Peyer's patch (tissue), 4 donors: ENCODE measurements at places on chromosomes 13 and 19. TPM values are rescaled to one million over a fixed set of nuclear protein-coding genes. Genes with fewer than 3 reads are reported as not detected.

Gene PTGER1
- not detected for total RNA-seq

Gene CACNG6
- not detected for total RNA-seq

Gene CCDC97
- total RNA-seq, result 32.0 TPM

Gene PRODH2
- total RNA-seq, result not detected

Gene ZNF490
- 4.9 TPM for total RNA-seq

Gene NTN5
- total RNA-seq, result 6.8 TPM

Gene PLIN4
- 2.3 TPM for total RNA-seq

Gene ONECUT3
- total RNA-seq, result 0.28 TPM

- H3K27me3 ChIP-seq, result no peaks in the 10 kb centered on the region
- H3K36me3 ChIP-seq, result no peaks in the 10 kb centered on the region
- DNase-seq, result no peak
- no peak overlapping the region for H3K4me3 ChIP-seq
- H3K4me1 ChIP-seq, result peaks cover 18% of the 10 kb centered on the region
These were observed 25.3 kb downstream of the RASA3 start for GRCh38 chr13:114106991-114107685.

GRCh38 chr19:55368106-55368505 lies 2.2 kb downstream of the IL11 start:
- H3K4me3 ChIP-seq, result no peak overlapping the region

DNA sequence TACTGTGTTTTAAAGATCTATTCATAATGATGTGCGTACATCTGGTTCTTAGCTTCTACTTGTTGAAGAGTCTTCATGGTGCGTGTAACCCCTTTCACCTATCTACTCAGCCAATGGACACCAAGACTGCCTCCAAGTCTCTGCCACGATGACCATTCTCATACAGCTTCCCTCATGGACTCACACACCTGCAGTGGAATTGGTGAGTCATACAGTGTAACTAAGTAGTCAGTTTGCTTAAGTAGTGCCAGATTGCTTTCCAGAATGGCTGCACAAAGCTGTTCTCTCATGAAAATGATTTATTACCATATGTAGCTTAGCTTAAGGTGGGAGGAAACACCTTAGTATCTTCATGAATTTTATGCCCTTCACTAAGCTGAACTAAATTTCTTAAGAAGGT lies 112.3 kb downstream of the AKAP11 start:
- H3K4me3 ChIP-seq, result no peak overlapping the region
- H3K27me3 ChIP-seq, result no peaks in the 10 kb centered on the region
- H3K27ac ChIP-seq, result no peak overlapping the region
- H3K36me3 ChIP-seq, result no peaks in the 10 kb centered on the region

- H3K4me3 ChIP-seq, result no peak overlapping the region
- H3K4me1 ChIP-seq, result no peaks in the 10 kb centered on the region
- peaks cover 7% of the 10 kb centered on the region for H3K36me3 ChIP-seq
- no peaks in the 10 kb centered on the region for H3K27me3 ChIP-seq
These were observed 46.5 kb upstream of the RAP2A start for GRCh38 chr13:97387485-97387839.

GRCh38 chr19:5098646-5099045 lies 129.7 kb downstream of the KDM4B start:
- H3K27ac ChIP-seq, result no peak overlapping the region
- no peaks in the 10 kb centered on the region for H3K27me3 ChIP-seq
- DNase-seq, result no peak

DNA sequence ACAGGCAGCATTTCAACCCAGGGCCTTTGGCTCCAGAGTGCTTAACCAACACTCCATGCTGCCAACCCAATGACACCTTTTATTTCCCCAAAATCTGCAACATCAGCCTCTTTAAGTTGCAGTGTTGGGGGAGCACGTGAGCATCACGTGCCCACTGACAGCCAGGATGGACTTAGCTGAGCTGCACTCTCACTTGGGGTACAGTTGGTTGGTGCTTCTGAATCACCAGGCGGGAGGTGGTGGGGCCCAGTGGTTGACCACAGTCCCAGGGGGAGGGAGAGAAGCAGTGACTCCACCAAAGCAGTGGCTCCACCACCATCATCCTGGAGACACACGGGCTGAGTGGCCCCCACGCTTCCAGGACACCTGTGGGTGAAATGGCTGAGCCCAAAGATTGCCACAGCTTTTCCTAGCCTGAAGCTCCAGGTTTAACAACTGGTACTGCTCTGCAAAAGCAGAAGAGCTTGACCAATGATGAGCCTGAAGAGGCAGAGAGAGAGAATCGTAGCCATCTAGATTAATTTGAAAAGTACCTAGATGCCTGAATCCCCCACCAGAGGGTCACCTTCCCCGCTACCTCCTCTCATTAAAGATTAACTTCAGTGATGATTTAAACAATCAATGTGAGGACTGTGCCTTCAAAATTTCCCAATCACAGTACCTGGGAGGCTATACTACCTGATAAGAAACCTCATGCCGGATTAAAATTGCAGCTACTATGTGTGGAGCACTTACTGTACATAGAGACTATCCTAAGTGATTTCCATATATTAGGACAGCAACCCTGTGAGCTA lies 193.8 kb downstream of the FOXO1 start:
- no peak for DNase-seq
- no peaks in the 10 kb centered on the region for H3K27me3 ChIP-seq
- H3K4me1 ChIP-seq, result peaks cover 8% of the 10 kb centered on the region
- no peak overlapping the region for H3K27ac ChIP-seq

DNA sequence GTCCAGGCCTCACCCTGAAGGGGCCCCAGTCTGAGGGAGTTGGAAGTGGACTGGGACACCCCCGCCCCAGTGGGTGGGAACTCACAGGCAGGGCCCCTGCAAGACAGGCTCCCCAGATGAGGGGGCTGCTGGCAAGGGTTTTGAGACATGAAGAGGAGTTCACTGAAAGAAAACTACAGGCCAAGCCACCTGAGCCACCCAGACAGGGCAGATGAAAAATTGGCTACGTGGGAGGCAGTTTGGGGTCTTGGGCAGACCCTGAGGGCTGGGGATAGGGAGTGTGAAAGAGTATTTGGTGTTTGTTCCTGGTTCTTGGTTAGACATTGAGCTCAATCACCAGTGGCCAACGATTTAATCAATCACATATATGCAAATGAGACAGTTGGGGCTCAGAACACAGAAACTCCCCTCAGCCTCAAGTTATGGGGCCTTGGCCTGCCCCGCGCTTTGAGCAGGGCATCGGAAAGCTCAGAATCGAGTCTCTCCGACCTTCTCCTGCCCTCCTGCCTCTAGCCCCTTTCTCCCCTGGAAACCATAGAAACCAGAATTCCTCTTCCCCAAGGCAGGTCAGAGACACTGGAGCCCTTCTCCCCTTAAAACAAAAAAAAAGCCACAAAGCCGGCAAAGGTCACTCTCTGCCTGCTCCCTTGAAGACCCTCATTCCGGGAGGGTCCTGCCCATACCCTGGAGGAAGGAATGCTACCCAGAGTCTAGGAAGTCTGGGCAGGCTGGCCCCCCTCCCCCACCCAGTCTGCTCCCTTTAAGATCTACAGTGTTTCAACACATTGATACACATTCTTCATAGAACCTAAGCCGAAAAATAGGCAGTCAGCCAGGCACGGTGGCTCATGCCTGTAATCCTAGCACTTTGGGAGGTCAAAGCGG lies 1.3 kb upstream of the ISYNA1 start:
- no peak overlapping the region for H3K4me3 ChIP-seq
- no peaks in the 10 kb centered on the region for H3K36me3 ChIP-seq
- H3K27ac ChIP-seq, result peak overlapping the region; percentile 68
- no peaks in the 10 kb centered on the region for H3K27me3 ChIP-seq
- peaks cover 15% of the 10 kb centered on the region for H3K4me1 ChIP-seq
- peak; percentile 51 for DNase-seq

GRCh38 chr13:50936679-50937078 lies 27.1 kb downstream of the RNASEH2B start:
- H3K36me3 ChIP-seq, result no peaks in the 10 kb centered on the region
- no peak overlapping the region for H3K27ac ChIP-seq
- no peaks in the 10 kb centered on the region for H3K4me1 ChIP-seq
- no peak for DNase-seq
- no peak overlapping the region for H3K4me3 ChIP-seq

GRCh38 chr13:101869553-101869952 lies 417.1 kb downstream of the ITGBL1 start:
- H3K36me3 ChIP-seq, result no peaks in the 10 kb centered on the region
- H3K27ac ChIP-seq, result no peak overlapping the region
- no peak overlapping the region for H3K4me3 ChIP-seq
- DNase-seq, result no peak
- no peaks in the 10 kb centered on the region for H3K27me3 ChIP-seq
- no peaks in the 10 kb centered on the region for H3K4me1 ChIP-seq

- H3K4me1 ChIP-seq, result no peaks in the 10 kb centered on the region
- no peak overlapping the region for H3K27ac ChIP-seq
These were observed 29.4 kb upstream of the PTPRS start for GRCh38 chr19:5369962-5370367.

DNA sequence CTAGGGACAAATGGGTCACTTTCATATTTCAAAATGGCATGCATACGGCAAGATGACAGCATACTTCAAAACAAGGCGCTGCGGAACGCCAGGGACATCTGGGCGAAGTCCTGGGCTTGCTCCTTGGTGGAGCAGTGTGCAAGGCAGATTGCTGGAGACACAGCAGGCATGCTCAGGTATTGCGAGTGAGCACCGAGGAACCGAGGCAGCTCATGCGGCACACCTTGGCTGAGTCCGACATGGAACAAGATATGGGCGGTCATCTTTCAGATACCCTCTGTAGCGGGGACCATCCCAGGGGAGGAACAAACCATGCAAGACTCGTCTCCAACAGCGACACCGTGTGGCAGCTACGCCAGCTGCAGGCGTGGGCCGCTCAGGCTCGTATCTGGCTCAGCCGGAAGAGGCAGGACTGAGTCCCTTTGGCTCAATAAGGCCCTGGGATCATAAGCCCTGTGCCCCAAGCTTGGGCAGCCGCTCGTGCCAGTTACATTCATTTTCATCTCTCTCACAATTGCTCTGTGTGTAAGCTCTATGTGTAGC lies 112.4 kb downstream of the NUFIP1 start:
- no peaks in the 10 kb centered on the region for H3K4me1 ChIP-seq
- H3K4me3 ChIP-seq, result no peak overlapping the region
- DNase-seq, result no peak
- H3K27ac ChIP-seq, result no peak overlapping the region
- H3K36me3 ChIP-seq, result no peaks in the 10 kb centered on the region
- no peaks in the 10 kb centered on the region for H3K27me3 ChIP-seq

- H3K27ac ChIP-seq, result peak overlapping the region; percentile 10
- no peak for DNase-seq
These were observed 343.2 kb downstream of the KCNRG start for GRCh38 chr13:50358231-50359040.

DNA sequence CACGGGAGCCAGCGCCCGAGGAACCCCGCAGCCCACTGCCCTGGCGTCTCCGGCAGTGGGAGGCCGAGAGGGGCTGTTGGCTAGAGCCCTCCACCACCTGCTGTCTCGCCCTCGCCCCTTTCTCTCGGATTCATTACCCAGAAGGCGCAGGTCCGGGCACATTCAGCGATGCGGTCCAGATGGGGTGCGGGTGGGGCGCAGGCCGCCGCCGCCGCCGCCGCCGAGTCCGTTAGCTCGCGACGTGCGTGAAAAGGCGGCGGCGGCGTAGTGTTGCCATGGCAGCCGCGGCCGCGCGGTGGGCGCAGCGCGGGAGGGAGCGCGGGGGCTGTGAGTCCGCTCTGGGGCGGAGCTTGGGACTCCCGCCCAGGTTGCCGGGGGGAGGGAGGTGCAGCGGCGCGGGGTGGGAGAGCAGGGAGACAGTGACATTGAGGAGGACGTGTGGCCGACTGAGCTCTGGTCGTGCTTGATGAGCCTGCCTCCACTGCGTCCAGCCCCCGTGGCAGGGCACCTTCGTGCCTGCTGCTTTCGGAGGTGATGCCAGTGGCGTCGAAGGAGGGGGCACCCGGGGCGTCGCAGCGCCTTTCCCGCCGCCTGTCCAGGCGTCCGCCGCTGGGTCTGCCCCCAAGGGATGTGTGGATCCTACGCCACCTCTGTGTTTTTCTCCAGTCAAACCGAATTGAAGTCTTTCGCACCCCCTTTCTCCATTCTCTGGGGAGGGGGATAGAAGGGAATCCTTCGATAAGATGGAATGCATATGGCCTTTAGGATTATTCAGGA lies at the start of gene KATNAL1:
Gene KATNAL1 (minus strand): TSS at position 358 of the 777 bp plus-strand sequence. CDS start 23,774 bp downstream, outside the sequence.
- H3K27ac ChIP-seq, result peak within 1 kb of the TSS; percentile 96
- no peaks in the 10 kb centered on the region for H3K36me3 ChIP-seq
- no peaks in the 10 kb centered on the region for H3K27me3 ChIP-seq
- peaks cover 4% of the 10 kb centered on the region for H3K4me1 ChIP-seq
